ENCODE measurements at places on chromosomes 6 and 20.

DNA sequence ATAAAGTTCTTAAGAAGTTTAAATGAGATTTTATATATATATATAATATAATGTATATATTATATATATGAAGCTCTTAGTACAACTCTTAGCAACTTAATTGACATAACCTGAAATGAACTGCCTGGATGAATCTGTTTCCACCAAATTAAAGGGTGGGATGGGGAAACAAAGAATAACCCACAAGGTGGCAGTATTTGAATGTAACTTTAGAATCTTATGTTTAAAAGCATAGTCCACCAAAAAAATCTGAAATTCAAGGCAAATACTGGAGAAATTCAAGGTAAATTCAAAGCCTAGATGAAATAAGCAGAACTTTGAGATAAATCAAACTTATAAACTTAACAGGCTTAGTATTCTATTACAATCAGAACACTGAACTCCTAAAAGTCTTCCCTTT is 4.4 kb upstream of the IBTK start:
- DNase-seq = no peak

GRCh38 chr6:161222706-161223234 is 51.1 kb downstream of the AGPAT4 start:
- DNase-seq = no peak

- DNase-seq = no peak
Observed at GRCh38 chr6:6538261-6538660, 50.3 kb upstream of the LY86 start.

DNA sequence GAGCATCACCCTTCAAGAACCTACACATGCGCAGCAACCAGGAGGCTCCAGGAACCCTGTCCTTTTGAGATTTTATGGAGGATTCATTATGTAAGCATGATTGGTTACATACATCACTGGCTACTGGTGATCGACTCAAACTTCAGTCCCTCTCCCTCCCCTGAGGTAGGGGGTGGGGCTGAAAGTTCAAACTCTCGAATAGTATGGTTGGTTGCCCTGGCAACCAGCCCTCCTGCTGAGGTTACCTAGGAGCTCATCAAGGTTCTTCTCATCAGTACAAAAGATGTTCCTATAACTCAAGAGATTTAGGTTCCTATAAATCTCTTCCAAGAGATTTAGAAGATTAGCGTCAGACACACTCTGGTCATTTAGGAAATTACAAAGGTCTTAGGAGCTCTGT is 21.9 kb upstream of the ZSCAN9 start:
- DNase-seq = no peak

DNA sequence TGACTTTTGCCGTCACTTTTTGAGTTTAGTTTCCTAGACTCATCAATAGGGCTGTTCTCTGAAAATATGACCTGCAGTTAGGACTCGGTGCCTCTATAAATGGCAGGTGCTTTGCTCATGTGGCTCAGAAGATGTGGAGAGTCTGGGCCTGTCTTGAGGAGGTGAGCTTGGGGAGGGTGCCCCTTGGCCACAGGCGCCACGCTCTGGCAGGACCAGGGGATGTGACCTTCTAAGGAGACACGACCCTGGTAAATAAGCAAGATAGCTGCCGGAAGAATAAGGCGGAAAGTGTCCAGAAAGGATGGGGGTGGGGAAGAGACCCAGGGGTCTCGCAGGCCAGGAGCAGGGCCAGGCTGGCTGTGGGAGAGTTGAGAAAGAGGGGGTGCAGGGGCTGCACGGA is 46.6 kb downstream of the TMEM242 start:
- no peak for DNase-seq

DNA sequence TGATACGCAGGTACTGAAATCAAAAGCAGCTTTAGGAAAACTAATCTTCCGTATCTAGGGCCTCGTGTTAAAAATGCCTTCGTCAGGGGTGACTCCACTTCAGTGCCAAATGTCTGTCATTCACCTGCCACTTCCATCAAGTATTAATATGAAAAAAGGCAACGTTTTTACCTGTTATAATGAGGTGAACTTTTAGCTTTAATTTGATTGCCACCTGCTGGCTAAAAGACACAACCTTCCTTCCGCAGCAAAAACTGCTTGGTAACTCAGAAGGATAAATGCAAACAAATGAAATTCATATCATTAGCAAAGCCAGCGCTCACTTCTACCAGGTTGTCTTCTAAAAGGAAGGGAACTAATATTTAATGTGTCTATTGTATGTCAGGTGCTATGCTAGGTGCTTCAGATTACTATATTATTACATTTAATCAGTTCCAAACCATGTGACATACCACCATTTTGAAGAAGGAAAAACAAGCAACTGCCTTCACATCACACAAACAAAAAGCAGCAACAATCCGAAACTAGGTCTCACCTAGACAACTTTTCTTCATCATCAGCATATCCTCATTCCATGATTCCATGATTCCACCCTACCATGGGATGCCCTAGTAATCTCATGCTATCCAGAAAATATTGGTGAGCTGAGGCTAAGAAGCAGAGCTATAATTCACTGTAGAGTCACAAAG is 20.6 kb upstream of the ARHGAP18 start:
- peak; percentile 27 for DNase-seq

DNA sequence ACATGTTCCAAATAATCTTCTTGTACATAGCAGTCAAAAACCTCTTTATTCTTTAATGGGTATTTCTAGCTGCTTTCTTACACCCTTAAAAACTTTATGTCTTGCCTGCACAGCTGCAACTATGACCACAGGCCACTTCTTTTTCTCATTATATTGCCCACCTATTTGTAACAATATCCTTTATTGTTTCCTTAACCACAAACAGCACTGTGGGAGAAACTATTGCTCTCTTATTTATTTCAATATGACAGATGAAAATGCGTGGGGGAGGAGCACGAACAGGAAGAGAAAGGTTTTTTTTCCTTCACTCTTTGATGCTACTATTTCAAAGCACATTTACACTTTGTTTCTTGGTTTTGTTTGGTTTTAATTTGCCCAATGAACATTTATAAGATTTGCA is 253.5 kb downstream of the GJA1 start:
- DNase-seq = no peak

DNA sequence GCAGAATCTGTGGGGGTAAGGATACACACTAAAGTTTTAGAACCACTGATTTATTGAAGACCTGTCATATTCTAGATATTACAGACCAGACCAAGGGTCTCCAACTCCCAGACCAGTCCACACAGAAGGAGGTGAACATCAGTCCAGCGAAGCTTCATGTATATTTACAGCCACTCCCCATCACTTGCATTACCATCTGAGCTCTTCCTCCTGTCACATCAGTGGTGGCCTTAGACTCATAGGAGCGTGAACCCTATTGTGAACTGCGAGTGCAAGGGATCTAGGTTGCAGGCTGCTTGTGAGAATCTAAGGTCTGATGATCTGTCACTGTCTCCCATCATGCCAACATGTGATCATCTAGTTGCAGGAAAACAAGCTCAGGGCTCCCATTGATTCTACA is 5.0 kb upstream of the BCLAF1 start:
- no peak for DNase-seq

DNA sequence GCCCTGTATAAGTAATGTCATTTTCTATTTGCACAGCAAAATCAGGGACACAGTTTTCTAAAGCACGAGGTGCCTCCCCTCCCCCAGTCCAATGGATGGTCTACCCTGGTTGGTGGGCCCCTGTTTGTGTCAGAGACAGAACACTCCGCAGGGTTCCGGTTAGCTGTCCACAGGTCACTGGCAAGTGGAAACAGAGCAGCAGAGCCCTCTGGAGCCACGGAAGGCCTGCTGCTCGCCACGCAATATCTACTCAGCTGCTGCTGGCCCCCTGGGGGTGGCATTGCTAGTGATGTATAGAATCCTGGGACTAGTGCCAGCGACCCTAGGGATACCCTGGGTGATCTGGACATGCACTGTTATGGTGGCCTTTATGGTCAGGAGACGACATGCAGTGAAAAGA is 50.4 kb downstream of the RIN2 start:
- no peak for DNase-seq

- no peak for DNase-seq
Observed at GRCh38 chr20:60585651-60586050, 627.4 kb downstream of the CDH26 start.

- no peak for DNase-seq
Observed at GRCh38 chr6:79461205-79461604, 76.0 kb downstream of the LCA5 start.

GRCh38 chr6:170184316-170184715 is 106.6 kb downstream of the DLL1 start:
- no peak for DNase-seq

- DNase-seq = no peak
Observed at GRCh38 chr6:167506443-167507301, 181.8 kb downstream of the TTLL2 start.

DNA sequence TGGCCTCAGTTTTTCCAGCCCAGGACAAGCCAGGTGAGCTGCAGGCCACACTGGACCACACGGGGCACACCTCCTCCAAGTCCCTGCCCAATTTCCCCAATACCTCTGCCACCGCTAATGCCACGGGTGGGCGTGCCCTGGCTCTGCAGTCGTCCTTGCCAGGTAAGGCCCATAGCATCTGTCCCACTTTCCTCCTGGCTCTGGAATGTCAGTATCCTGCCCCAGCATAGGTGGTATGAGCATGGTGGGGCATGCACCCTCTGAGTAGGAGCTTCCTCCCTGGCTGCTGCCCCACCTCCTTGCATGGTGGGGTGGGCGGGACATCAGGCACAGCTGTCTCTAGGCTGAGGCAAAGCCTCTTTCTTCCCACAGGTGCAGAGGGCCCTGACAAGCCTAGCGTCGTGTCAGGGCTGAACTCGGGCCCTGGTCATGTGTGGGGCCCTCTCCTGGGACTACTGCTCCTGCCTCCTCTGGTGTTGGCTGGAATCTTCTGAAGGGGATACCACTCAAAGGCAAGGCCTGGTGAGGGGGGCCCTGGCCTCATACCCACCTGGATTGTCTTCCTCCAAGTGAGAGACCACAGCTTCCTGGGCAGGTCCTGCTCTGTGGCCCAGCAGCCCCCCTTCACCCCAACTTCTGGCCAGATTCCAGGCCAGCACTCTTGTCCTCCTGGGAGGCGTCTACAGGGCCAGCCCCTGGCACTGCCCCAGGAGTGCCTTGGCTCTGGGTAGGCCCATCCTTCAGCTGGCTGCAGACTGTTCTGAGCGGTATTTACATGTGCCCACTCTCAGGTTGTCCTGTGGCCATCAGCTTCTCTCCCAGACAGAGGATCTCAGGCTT is 9.1 kb downstream of the PI16 start:
- no peak for DNase-seq

DNA sequence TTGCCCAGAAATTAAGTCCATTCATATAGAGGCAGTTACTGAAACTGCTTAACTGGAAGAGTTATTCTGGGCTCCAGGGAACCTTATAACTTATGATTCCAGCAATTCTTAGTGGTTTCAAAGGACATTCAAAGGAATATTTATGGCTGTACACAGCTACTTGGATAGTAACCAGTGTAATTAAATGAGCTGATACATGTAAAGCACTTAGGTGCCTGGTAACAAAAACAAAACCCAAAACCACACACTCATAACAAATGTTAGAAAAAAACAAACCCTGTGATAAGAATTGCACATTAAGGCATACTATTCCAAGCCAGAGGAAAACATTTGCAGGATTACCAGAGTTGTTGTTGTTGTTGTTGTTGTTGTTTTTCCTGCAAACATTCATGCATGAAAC is 51.5 kb downstream of the STK4 start:
- DNase-seq = no peak

- DNase-seq = no peak
Observed at GRCh38 chr20:20407891-20408805, 40.2 kb downstream of the INSM1 start.

GRCh38 chr6:2524090-2524489 is 226.6 kb downstream of the MYLK4 start:
- DNase-seq = no peak

- no peak for DNase-seq
Observed at GRCh38 chr6:102389994-102390393, 996.5 kb downstream of the GRIK2 start.

DNA sequence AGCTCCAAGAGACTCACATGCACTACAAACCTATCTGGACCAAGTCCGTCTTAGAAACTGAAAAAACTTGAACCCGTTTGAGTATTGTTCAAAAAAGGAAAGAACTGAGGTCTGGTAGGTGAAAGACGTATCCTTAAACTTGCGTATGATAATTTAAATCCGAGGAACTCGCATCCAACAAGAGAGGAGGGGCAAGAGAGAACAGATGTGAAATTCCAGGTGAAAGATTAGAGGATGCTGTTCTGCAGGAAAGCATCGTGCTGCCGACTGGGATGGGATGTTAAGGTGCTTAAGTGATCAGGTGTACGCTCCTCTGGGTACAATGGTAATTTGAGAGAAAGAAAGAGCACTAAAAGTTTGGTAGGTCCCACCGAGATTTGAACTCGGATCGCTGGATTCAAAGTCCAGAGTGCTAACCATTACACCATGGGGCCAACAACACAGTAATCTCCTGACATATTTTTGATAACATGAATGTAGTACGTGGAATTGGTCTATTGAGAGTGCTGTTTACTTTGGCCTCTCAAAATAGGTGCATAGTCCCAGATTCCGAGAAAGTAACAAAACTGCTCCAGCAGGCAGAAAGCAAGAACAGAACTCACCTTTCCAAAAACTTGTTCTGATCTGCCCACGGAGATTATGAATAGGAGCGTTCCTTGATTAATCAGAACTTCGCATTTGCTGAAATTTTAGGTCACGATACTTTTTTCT is 53.5 kb upstream of the BTN3A2 start:
- DNase-seq = peak; percentile 16

GRCh38 chr6:36142971-36143838 is 12.9 kb downstream of the MAPK13 start:
- DNase-seq = no peak

GRCh38 chr20:3611901-3612300 is 51.3 kb downstream of the GFRA4 start:
- DNase-seq = no peak

DNA sequence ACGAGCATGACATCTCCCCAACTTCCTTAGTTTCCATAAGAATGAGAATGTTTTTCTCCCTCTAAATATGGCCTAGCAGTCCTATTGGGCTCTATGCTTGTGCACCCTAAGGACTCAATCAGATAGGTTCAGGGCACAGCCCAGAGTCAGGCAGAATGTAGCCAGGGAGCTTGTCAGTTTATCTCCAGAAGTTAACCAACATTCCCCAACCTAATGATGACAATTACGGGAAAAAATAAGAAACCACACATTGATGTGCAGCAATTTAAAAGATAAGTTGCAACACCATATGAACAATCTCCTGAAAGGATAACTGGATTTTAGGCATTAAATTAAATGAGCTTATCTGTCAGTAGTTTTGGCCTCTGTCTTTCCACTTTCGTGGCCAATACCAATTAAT is 71.1 kb downstream of the HDDC2 start:
- DNase-seq = no peak

GRCh38 chr6:67450641-67451040 is 1184.4 kb upstream of the ADGRB3 start:
- no peak for DNase-seq

GRCh38 chr6:129235167-129236000 is 352.4 kb downstream of the LAMA2 start:
- no peak for DNase-seq

DNA sequence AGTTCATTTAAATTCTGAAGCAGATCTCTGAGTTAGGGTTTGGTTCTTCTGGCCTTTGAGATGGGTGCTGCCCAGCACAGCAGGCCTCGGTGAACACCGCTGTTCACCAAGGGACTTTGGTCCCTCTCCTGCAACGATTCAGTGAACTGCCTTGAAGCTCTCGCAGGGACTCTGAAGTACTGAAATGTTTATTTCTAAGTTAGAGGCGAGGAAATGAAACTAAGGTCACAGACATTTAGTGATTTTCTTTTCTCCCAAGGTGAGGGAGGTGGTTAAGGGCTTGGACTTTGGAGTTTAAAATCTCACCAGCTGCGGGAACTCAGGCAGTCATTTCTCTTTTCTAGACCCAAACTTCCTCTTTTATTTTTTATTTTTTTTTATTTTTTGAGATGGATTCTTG is 26.2 kb downstream of the E2F3 start:
- DNase-seq = no peak

Data from hypothalamus (tissue), 51 donors.